ENCODE measurements at places on chromosomes 11 and 22.

GRCh38 chr11:12864316-12865156 is 144.6 kb upstream of the RASSF10 start:
- peak; percentile 60 for DNase-seq

GRCh38 chr11:57203359-57203758 is 21.6 kb downstream of the LRRC55 start:
- DNase-seq: peak; percentile 25

GRCh38 chr11:45513821-45514340 is 151.5 kb downstream of the CHST1 start:
- no peak for DNase-seq

DNA sequence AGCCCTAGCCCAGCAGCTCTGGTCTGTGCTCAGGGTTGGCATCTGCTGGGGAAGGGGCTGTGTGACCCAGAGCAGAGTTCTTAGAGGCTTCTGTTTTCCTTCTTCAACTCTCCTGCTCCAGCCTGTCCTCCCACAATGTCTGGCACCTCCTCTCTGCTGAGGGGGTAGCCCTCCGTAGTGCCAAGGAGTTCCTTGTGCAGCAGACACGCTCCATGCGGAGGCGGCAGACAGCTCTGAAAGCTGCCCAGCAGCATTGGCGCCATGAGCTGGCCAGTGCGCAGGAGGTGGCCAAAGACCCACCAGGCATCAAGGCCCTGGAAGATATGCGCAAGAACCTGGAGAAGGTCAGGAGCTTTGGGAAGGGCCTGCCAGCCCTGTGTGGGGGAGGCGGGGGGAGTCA is 69.3 kb downstream of the CEP164 start:
- DNase-seq: no peak

GRCh38 chr11:134742224-134742612 is 330.2 kb upstream of the B3GAT1 start:
- DNase-seq: no peak

DNA sequence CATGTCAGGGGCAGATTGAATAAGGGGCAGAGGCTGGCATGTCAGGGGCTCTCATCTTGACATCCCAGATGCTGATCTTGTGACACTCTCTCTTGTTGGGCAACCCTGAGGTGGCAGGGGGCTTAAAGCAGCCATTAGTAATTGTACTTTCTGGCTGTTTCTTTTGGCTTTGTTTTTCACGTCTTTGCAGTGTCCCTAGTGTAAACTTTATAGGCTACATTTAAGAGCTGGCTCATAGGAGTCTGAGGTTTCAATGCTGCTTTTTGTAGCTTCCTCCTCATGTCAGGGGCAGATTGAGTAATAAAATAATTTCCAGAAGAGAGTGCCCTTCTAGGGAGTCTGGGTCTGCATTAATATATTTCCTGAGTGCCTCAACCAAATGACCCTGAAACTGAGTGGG is 86.1 kb downstream of the RAB38 start:
- no peak for DNase-seq

DNA sequence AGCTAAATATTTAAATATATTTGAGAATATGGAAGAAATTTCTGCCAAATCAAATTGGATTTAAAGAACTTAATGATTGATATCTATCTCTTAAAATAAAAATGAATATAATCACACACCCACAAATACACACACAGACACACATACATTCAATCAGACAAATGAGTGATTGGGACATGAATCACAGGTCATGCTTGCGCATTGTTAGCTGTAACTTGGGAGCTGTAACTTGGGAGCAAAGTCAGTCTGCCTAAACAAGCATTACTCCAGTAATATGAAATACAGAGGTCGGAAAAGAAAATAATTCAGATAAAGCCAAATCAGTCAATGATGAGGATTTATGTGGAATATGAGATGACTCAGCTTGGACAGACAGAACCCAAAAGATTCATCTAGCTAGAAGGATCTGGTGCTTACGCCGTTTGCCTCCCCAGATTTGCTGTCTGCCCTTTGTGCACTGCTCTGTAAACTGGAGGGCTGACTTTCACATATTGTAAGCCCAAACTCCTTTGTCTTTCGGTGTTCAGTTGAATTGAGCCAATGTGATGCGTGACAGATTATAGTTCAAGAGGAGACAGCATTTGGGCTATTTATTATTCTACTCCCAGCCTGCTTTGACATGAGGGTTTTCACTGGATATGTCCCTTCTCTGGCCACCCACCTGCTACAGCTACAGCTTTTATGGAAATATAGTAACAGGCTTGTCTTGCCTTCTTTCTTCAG is 1.6 kb downstream of the OR56B1 start:
- DNase-seq: no peak

DNA sequence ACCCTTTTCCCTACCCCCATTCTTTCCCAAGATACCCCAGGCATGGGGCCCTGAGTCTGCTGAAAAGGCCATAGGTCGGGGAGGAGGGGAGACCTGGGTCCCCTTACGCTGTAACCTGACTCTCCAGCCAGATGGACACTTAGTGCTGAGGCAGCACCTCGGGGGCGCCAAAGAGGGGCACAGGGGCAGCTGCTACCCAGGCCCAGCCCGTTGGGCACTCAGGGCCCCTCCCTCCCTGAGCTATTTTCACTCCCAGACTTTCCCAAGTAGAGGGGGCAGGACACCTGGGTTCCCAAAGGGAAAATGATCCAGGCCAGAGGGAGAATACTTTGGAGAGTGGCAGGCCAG is 933 bp downstream of the ACTN3 start:
- DNase-seq: no peak

GRCh38 chr11:112844517-112844916 is 116.7 kb upstream of the NCAM1 start:
- peak; percentile 55 for DNase-seq

DNA sequence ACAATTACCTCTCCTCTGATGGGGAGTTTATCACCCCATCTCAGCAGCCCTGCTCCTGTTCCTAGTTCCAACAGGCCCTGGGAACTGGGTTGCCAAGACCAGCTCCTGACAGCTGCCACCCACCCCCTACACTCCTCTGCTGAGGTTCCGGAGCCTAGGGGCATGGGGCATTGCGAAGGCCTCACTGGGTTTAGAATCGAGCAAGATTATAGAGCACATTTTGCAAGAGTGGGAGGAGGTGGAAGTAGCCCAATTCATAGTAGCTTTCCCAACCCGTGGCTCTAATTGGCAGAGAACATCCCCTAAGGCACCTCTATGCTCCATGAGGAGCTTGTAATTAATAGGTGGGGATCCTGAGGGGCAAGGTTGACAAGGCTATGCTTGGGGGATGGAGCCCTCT is 23.0 kb downstream of the MYEOV start:
- DNase-seq: no peak

GRCh38 chr11:47400768-47401279 is 7.6 kb upstream of the SLC39A13 start:
- DNase-seq: no peak

DNA sequence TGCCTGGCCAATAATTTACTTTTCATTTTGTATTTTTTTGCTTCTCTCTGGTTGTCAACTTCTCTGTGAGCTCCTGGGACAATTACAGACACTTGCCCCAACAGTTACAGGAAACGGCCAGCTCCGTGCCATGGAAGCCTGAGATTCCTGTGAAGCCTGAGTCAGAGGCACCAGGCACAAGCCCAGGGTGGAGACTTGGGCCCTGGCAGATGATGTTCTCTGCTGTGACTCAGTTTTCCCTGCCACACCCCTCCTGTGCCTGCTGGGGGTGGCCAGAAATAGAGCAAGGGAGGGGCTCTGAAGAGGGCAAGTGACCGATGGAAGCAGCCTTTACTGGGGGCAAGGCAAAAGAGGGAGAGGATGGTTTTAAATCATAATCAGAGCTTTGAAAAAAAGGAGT is 4.9 kb downstream of the ATP5MGL start:
- DNase-seq: no peak

DNA sequence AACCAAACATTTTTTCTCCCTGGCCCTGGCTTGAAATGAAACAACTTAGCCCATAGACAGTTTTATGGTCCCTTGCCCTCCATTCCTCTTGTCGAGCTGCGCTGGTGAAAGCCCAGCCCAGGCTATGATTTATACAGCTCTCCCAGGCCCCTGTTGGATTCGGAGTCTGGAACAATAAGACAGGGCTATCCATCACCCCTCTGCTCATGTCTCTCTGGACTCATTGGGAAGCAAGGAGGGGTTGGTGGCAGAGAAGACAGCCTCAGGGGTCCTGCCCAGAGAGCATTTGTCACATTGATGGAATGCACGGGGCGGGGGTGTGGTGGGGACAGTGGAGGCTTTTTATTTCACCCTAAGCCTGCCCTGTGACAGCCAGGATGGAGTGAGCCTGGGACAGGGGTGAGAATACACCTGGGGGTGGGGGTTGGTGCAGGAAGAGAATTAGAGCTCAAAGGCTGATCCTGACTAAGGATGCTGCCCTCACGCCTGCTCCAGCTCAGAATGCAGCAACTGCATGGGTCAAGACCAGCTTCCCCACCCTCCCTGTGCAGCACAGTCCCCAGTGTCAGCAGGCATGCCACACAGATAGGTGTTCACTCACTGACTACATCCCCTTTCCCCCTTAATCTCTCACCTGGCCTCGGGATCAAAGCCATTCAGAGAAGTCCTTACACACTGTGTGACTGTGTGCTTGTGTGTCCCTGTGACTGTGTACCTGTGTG is 10.0 kb upstream of the PKNOX2 start:
- no peak for DNase-seq

GRCh38 chr11:45446434-45446833 is 160.3 kb upstream of the SYT13 start:
- no peak for DNase-seq

DNA sequence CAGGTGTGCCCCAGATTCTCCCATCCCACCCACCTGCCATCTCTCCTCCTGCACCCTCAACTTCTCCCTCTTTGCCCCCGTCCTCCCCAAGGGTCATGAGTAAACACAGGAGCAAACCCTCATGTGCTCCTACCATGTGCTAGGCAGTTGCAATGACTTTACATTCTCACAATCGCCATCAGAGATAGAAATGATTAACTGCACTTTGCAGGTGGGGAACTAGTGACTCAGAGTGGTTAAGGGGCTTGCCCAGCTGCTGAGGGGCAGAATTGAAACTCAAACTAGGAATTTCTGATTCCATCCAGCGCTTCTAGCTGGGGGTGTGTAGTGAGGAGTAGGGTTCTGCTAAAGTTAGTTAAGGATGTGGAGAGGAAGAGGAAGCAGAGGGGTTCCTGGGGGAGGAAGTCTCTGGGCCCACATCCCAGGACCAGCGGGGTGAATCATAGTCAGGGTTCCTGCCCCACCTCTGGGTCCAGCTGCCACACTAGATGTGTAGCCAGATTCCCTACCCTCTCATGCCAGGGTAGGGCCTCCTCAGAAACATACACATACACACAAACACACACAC is 16.0 kb upstream of the PRG2 start:
- DNase-seq: no peak

DNA sequence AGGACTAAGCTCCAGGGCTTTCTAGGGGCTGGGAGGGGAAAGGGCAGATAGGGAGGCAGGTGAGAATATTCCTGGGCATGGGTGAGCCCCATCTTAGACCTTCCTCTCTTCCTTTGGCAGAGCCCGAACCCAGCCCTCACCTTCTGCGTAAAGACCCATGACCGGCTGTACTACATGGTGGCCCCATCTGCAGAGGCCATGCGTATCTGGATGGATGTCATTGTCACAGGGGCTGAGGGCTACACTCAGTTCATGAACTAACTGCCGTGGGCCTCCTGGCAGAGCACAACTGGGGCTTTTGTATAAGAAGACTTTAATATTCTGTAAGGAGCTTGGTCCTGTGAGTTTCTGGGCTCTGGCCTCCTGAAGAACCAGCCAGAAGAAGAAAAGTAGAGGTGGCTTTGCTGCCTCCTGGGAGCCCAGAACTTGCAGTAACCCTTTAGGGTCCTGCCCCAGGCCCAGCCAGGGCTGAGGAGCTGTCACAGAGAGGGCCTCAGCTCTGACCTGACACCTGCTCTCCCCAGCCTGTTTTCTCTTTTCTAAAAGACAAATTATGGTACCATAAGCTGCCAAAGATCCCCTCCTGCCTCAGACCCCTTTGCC is 22.8 kb downstream of the TREH start:
- no peak for DNase-seq

DNA sequence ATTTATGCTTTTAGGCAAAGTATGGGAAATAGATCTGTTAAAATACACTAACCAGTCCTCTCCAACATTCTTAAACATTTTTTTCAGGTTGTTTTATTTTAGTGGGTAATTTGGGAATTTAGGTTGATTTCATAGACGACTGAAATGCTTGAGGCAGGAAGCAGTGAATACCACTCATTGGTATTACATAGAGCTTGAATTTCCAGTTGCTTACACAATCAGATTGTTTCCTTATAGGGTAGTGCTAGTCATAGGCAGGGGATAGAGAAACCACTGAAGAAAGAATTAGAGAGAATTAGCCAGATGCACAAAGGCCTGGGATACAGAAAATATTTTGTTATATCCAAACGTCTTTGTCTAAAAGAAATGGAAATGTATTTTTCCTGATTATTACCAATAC is 23.9 kb upstream of the LYVE1 start:
- DNase-seq: no peak

DNA sequence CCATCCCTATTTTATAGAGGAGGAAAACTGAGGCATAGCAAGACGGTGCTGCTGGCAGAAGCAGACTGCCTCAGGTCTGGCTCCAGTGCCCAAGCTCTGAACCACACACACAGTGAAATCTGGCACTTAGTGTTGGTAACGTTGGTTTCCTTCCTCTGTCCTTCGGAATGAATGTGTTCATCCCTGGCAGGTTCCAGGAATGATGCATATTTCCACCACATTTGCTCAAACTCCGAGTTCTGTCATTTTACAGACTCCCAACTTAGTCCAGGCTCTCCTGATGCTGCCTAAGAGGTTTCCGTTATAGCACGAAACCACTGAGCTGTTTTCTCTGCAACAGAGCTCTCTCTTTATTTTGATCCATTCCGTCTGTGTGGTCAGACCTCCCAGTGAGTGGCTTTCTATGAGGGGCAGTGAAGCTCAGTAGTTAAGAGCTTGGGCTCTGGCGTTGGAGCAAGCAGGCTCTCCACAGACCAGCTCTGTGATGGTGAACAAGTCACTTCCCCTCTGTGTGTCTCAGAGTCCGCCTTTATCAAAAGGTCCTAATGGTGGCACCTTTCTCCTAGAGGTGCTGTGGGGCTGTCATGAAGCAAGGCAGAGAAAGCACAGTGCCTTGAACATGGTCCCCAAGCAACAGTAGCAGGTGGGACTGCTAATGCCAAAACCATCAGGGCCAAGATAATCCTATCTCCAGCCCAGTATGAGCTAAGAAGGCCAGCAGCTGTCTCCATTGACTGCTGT is 200.3 kb downstream of the MYO18B start:
- peak; percentile 75 for DNase-seq

DNA sequence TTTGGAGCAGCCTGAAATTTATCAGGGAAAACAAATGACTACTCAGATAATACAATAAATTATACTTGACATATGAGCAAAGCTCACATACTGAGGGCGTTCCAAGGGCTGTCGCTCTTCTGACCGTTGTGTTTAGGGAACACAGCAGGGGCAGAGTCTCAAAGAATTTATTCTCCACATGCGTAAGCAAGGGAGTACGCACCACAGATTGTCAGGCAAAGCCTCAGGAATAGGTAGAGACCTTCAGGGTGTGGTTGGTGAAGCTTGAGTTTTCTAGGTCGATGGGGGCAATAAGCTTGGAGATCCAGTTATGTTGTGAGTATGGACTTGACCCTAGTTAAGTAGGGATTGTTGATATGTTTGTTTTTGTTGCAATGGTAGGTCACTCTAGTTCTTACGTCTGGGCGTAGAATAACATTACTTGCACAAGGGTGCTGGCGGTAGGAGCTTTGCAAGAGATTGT is 830 bp downstream of the ACAT1 start:
- no peak for DNase-seq

- DNase-seq: no peak
Observed at GRCh38 chr11:125356797-125357196, 139.3 kb downstream of the FEZ1 start.
